Stimulated activated CD4-positive, alpha-beta T cell treated with anti-CD3 and anti-CD28 coated beads, Interleukin-15, amount 100 ng/mL, for 48 hours (primary cell): ENCODE measurements at places on chromosomes 12 and 14.

- DNase-seq = no peak
Observed at GRCh38 chr12:15001733-15002382, 29.0 kb downstream of the PDE6H start.

DNA sequence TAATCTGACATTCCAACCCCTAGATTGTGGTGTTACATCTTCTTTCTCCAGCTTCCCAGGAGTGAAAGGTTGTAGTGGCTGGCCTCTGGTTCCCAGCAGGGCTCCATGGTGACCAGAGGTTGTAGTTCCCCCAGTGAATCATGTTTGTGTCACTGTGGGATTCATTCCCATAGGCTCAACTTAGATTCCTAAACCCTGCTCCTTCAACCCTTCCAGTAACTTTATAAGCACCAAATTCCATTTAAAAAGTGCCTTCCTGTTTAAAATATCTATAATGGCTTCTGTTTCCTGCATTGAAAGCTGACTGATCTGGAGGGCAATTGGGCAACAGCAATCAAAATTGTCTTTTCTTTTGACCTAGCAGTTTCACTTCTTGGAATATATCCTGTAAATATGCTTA lies 40.5 kb upstream of the TBC1D15 start:
- no peak for DNase-seq

GRCh38 chr12:75954041-75954440 lies 77.5 kb downstream of the PHLDA1 start:
- no peak for DNase-seq

- no peak for DNase-seq
Observed at GRCh38 chr14:94827711-94828447, 58.0 kb upstream of the GSC start.

DNA sequence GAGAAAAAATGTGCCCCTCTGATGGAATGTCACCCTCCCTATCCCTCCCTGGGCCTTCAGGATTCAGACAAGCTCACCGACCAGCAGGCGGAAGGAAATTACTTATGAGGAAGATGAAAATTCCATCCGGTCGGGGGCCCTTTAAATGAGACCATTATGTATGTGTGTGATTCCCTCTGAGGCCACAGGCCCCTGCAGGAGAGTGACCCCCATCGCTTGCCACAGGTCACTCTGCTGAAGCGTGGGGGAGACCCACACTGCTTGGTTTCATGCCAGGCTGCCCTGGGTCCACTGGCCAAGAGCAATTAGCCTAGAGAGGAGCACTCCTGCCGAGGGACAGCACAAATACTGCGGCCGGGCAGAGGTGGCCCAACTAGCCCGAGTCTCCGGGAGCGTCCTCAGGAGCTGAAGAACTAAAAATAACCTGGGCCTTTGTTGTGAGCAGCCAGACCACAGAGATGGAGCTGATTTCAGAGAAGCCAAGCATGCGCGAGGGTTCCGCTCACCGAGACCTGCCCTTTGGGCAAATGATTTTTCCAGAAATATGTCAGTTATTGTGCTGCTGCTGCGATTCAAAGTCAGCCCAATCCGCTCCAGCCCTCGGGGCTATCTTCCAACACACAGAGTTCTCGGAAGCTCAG lies 276.4 kb downstream of the DPF3 start:
- no peak for DNase-seq

DNA sequence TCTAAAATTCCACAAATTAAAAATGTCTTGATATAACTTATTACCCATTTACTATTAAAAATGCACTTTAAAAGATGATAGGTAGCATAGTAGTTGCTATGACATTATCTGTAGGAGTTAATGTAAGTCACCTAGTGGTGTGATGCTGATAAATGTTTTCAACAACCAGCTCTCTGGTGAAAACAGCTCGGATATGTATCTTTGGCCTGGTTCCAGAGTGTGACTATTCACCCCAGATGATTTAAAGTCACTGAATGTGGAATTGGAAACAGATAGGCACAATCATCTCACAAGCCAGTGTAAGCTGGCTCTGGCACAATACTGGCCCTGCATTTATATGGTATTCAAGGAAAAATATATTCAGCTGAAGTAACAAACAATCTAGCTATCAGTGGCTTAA lies 9.2 kb upstream of the CCDC196 start:
- no peak for DNase-seq

- DNase-seq = no peak
Observed at GRCh38 chr14:90093942-90094595, 32.3 kb downstream of the KCNK13 start.

DNA sequence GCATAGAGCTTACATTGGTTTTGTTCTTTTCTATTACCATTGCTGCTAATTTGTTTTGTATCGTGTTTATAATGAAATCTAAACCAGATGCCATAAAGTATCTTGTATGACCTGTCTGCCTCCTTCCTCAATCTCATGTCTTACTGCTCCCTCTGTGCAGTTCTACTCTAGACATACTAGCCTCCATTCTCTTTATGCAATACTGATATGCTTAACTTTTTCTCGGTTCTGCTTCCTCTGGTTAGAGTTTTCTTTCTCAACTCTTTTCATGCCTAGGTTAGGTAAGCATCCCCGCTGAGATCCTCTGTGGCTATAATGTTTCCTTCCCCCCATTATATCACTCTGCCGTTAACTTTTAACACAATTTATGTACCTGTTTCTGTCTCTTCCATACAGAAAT lies 852.3 kb downstream of the TRHDE start:
- no peak for DNase-seq

DNA sequence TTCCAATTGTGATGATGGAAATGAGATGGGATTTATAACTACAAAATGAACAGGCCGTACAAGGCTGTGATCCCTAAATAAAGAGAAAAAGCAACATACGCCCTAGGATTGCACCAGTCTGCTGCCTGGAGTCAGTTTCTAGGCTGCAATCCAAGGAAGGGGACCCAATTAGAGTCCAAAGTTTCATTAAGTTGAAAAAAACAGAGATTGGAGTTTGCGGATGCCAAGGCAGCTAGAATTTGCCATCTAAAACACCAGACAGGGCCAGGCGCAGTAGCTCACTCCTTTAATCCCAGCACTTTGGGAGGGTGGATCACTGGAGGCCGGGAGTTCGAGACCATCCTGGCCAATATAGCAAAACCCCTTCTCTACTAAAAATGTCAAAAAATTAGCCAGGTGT lies 661.0 kb downstream of the RPS29 start:
- DNase-seq = no peak

- no peak for DNase-seq
Observed at GRCh38 chr14:105430565-105430964, 10.9 kb downstream of the MTA1 start.

DNA sequence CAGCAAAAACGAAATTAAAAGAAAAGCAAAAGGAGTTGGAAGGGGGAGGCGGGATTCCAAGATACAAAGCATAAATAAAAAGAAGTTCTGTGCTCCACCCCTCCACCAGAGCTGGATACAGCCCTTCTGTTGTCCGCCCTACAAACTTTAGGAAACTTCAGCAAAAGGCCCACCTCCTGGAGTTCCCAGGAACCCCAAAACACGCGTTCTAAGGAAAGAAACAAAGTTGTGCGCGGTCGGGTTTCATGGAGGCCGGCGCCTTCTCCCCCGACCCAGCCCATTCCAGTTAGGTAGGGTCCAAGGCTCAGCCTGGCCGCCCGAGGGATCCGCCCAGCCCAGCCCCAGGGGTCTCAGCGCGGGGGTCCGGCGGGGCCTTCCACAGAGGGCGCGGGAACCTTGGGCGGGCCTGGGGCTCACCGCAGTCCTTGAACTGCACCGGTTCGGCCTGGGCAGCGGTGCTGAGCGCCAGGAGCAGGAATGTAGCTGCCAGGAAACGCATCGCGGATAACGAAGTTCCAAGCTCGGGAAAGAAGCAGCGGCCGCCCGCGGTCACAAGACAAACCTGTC lies at the start of gene NPC2:
Gene NPC2 (minus strand): TSS at position 530 of the 567 bp plus-strand sequence. CDS start 31 bp downstream, at position 499.
- no peak for DNase-seq

GRCh38 chr14:67441672-67442071 lies 29.7 kb upstream of the PLEK2 start:
- no peak for DNase-seq

GRCh38 chr12:132629330-132629729 lies 10.8 kb downstream of the P2RX2 start:
- DNase-seq = no peak

DNA sequence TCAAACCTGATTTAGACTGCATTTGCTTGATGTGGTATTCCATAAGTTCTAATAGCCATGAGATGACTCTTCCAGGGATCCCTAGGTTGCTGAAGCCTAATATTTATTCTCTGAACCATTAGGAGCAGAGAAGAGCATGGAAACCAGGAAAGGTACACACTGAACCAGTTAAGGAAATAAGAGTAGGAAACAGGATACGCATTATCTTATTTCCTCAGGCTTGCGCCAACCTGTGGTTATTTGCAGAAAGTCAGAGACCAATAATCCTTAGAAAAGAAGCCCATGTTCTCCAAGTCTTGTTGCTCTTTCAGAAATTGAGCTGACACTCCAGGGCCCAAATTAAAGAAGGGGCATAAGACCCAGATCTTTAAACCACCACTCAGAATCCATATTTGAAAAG lies 41.8 kb upstream of the SMUG1 start:
- no peak for DNase-seq

GRCh38 chr12:104172570-104172947 lies 34.5 kb upstream of the NFYB start:
- no peak for DNase-seq

GRCh38 chr12:15227004-15227679 lies 5.9 kb upstream of the RERG start:
- DNase-seq = no peak

DNA sequence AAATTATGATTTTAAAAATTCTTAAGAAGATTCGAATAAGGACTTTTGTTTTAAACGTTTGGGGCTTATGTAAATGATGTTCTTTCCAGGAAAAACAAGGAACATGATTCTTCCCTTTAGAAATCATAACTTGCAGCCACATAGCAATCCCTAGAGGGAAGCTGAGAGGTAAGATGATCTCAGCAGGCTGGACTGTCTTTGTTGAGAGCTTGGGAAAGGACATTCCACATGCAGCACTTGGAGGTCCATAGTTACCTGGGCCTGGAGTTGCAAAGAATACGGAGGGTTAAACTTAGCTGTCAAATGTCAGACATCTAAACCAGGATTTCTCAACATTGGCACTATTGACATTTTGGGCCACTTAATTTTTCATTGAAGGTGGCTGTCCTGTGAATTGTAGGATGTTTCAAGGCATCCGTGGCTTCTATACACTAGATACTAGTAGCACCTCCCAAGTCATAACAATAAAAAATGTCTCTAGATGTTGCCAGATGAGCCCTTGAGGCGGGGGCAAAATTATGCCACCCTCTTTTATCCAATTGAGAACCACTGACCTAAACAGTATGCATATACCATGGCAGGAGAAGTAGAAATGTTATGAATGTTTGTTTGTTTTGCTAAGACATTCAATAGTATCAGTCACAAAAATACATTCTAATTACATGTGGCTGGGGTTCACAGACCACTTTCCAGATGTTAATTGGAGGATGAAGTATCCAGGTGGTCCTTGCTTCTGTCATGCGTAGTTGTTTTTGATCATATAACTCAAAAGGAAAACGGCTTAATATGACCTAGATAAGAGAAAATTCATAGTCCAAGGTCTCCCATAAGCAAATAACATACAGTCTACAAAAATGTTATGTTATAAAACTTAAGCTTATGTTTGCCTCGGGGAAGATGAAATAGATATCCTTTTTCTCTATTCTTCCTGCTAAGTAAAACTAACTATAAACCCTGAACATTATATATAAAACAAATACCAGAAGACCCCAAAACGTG lies 30.5 kb downstream of the TTC6 start:
- no peak for DNase-seq

DNA sequence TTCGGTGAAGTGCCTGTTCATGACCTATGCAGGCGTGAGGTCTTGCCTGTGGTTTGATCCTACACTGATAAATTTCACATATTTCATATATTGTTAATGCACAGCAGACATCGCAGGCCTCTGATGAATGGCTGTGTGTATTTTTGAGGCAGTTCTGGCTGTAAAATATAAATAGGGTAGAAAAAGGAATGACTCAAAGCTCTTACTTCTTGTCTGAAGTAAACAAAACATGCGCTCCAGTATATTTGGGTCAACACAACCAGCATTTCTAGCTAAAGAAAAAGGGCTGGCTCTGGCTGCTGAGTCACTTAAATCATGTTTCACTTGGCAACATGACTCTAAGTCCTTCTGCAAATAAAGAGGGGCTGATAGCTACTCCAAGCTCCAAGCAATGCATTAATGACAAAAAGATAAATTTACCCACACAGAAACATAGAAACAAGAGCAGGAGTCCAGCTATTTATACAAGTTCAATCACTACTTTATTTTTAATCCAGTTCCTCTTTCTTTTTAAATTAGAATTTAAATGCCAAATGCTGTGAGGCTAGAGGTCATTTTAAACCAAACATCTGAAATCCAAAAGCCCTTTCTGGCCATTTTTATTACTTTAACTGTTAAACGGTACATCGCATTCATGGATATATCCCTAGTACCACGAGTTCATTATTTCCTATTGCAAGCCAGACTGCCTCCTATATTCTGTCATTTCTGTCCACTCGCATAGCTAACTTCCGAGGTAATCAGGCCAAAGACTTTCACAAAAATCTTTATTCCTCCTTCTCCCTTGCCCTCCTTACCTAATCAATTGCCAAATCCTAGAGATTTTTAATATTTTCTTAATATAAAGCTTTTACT lies 54.3 kb upstream of the TMCC3 start:
- no peak for DNase-seq

DNA sequence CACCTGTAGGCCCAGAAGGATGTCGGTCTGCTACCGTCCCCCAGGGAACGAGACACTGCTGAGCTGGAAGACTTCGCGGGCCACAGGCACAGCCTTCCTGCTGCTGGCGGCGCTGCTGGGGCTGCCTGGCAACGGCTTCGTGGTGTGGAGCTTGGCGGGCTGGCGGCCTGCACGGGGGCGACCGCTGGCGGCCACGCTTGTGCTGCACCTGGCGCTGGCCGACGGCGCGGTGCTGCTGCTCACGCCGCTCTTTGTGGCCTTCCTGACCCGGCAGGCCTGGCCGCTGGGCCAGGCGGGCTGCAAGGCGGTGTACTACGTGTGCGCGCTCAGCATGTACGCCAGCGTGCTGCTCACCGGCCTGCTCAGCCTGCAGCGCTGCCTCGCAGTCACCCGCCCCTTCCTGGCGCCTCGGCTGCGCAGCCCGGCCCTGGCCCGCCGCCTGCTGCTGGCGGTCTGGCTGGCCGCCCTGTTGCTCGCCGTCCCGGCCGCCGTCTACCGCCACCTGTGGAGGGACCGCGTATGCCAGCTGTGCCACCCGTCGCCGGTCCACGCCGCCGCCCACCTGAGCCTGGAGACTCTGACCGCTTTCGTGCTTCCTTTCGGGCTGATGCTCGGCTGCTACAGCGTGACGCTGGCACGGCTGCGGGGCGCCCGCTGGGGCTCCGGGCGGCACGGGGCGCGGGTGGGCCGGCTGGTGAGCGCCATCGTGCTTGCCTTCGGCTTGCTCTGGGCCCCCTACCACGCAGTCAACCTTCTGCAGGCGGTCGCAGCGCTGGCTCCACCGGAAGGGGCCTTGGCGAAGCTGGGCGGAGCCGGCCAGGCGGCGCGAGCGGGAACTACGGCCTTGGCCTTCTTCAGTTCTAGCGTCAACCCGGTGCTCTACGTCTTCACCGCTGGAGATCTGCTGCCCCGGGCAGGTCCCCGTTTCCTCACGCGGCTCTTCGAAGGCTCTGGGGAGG lies at the start of gene LTB4R:
Gene LTB4R (plus strand): TSS at position 857 of the 959 bp plus-strand sequence. CDS start 4,150 bp downstream, outside the sequence.
- DNase-seq = no peak
